GM12878 (cell line): ENCODE measurements at places on chromosomes 13 and 19.

DNA sequence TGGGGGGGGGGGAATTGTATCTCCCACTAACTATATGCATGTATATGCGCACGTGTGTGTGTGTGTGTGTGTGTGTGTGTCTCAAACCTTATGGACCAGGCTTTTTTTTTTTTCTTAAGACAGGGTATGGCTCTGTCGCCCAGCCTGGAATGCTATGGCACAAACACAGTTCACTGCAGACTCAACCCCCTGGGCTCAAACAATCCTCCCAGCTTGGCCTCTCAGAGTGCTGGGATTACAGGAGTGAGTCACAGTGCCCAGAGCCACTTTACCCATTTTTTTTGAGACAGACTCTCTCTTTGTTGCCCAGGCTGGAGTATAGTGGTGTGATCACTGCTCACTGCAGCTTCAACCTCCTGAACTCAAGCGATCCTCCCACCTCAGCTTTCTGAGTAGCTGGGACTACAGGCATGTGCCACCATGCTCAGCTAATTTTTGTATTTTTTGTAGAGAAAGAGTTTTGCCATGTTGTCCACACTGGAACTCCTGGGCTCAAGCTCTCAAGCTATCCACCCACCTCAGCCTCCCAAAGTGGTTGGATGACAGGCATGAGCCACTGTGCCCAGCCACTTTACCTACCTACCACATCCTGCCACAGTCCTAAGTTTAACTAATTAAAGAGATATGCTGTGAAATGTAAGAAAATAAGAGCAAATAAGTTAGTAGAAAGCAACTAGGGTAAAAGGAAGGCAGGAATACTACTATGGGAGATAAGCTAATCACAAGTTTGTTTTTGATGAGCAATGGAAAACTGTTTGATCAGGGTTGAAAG is 2.4 kb downstream of the ZMYM5 start:
- no peak for DNase-seq

DNA sequence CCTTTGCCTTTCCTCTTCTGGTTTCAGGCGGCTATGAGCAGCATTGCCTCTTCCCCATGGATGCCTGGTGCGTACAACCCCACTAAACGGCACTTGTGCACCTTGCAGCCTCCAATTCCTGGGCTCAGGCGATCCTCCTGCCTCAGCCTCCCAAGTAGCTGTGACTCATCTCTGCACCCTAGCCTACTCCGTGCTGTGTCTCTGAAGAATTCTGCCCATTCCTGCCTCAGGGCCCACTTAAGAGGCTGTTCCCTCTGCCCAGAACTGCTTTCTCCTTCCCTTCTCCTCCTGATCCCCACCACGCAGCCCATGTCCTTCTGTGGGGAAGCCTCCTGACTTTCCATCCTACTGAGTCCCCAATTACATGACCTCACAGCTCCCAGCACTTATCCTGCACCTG is 142.2 kb upstream of the ZNF507 start:
- DNase-seq: no peak

DNA sequence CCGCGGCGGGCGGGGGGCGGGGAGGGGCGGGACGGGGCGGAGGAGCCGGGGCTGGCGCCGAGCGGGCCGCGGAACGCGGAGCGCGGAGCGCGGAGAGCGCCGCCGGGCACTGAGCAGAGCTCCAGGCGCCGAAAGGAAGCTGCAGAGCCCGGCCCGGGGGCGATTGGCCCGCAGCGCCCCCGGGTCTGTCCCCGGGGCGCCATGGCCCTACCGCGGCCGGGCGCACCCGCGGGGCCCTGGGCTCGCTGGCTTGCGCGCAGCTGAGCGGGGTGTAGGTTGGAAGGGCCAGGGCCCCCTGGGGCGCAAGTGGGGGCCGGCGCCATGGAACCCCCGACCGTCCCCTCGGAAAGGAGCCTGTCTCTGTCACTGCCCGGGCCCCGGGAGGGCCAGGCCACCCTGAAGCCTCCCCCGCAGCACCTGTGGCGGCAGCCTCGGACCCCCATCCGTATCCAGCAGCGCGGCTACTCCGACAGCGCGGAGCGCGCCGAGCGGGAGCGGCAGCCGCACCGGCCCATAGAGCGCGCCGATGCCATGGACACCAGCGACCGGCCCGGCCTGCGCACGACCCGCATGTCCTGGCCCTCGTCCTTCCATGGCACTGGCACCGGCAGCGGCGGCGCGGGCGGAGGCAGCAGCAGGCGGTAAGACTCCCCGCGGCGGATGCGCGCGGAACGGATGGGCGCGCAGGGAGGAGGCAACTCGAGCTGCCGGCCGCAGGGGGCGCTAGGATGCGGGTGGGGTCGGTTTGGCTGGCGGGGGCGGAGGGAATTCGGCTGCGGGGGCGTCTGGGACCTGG is at the start of gene PDE4A:
PDE4A (plus strand) TSS at position 95 of the 796 bp plus-strand sequence; CDS start at position 322, 227 bp downstream.
- DNase-seq: no peak

- DNase-seq: no peak
Measured at GRCh38 chr13:98559169-98559568, 17.7 kb downstream of the STK24 start.

- no peak for DNase-seq
Measured at GRCh38 chr13:44230736-44231135, 142.9 kb upstream of the SERP2 start.

DNA sequence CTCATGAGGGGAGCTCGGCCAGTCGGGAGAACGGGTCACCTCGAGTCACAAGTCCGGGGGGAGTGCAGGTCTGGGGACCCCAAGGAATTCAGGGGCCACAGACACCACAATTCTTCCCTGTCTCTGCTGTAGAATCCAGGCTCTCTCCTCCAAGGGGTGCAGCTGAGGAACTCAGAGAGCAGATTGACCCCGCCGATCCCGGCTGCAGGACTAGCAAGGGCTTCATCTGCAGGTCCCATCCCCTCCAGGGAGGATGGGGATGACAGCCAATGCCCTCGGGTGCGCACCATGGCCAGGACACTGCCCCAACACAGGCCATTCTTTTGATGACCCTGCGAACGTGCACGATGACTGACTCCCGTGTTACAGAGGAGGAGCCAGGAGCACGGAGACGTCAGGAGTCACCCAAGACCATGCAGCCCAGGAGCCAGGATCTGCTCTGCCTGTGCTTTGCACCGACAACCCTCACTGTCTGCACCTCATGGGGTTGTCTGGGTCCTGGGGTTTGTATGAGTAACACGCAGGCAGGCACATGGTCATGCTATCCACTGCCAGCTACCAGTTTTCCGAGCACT is 48.5 kb upstream of the TUBGCP3 start:
- DNase-seq: no peak

DNA sequence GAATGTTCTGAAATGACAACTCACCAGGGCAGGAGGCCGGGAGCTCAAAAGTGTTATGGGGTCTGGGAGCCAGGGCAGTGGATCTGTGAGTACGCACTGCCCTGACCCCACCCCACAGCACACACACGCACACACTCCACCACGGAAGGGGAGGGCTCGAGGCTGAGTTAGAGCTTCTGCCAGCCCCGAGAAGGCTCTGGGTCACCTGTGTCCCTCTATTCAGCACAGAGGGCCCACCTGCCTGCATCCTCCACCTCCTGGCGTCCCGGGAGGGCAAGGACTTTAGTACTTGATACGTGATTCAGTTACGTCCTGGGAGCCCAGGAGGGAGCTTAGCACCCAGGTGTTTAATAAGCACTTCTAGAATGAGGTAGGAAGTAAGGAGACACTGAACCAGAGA is 190.0 kb upstream of the GPR12 start:
- no peak for DNase-seq

GRCh38 chr19:2767688-2768087 is 15.4 kb downstream of the SGTA start:
- DNase-seq: no peak

- no peak for DNase-seq
Measured at GRCh38 chr13:46551410-46552302, 1.3 kb upstream of the LRCH1 start.

- no peak for DNase-seq
Measured at GRCh38 chr19:47768604-47769003, 9.9 kb upstream of the SELENOW start.

DNA sequence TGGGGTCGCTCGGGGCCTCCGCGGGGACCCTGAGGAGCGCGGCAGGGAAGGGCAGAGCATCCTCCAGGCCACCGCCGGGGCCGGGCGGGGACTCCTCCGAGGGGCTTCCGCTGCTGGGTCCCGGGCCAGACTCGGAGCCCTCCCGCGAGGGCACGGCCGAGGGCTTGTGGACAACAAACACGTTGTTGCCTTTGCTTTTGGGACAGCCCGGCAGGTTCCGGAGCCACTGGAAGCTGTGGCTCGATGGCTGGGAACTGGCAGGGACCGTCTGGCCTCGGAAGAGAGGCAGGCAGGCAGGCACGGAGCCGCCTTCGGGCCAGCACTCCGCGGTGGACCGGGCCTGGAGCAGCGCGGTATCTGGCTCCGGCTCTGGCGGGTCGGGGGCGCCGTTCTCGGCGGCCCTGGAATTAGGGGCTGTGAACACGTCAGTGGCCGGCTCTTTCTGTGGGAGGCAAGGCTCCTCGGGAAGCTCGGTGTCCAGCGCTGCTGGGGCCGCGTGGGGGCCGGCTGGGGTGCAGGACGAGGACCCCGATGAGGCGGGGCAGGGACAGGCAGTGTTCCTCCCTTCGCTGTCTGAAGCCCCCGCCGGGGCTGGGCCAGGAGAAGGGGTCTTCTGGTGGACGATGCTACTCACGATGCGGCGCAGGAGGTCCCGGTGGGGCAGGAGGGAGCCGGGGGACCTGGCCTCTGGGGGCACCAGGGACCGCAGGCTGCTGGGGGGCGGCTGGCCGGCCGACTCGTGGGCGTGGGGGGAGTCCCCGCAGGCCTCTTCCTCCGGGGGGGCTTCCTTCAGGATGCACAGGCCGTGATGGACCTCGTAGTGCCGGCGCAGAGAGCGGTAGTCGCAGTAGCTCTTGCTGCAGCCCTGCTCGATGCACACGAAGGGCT is 27.6 kb downstream of the ZNF541 start:
- DNase-seq: no peak

DNA sequence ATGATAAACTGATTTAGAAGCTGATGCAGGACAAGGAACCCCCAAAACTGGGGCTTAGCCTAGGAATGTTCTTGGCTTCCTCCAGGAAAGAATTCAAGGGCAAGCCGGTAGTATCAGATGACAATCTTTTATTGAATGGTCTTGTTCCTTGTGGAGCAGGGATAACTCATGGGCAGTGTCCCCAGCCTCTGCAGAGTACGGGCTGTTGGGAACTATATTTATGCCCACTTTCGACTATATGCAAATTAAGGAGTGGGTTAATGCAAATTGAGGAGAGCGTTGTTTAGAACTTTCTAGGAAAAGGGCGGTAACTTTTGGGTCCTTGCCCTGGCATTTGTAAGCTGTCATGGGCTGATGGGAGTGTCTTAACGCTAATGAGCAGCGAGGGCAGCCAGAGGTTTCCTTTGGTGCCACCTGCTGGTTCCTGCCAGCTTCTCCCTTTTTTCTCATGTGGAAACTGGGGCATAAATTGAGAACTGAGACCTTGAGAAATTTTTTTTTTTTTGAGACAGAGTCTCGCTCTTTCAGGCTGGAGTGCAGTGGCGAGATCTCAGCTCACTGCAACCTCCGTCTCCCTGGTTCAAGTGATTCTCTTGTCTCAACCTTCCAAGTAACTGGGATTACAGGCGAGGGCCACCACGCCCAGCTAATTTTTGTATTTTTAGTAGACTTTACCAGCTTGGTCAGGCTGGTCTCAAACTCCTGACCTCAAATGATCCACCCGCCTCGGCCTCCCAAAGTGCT is 79.4 kb upstream of the ABCC4 start:
- DNase-seq: peak; percentile 81

GRCh38 chr13:27952876-27953675 is 16.0 kb downstream of the CDX2 start:
- DNase-seq: no peak

GRCh38 chr19:54518844-54519243 is 16.2 kb downstream of the LAIR2 start:
- DNase-seq: peak; percentile 73

DNA sequence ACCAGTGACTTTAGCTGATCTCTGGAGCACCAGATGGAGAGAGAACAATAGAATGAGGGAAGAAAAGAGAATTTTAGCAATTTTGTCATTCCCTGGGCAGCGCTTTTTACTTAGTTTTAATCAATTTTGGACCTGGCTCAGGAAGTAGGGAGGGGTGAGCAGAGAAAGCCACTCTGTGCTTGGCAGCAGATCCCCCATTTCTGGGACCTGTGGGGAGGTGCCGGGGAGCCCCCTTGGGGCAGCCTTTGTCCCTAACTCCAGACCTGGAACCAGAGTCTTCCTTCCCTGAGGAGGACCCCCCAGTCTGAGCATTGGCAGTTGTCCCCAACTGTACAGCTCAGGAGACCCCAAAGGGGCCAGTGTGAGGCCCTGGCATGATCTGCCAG is 10.5 kb downstream of the LYL1 start:
- DNase-seq: no peak

DNA sequence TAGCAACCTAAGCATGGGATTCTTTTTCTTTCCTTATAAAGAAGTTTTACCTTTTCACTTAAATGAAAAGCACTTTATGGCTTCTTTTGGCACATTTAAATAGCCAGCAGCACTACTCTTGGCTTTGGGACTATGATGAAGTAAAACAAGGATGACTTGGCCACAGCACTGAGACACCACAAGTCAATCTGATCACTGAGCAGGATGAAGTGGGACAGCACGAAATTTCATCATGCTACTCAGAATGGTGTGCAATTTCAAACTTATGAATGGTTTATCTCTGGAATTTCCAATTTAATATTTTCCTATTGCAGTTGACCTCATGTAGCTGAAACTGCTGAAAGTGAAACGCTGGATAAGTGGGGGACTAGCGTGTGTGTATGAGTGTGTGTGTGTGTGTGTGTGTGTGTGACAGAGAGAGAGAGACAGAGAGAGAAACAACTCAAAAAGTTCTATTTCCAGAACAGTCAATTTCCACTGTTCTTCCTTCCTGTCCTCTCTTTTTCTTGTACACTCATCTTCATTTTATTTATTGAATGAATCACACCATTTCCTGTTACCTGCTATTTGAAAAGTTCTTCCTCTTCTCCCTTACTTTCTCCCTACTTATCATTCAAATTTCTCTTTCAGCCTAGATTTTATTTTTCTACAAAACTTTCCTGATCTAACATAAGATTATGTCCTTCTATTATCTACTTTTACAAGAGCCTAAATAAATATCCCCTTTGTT is 414.2 kb upstream of the MIR17HG start:
- DNase-seq: no peak

DNA sequence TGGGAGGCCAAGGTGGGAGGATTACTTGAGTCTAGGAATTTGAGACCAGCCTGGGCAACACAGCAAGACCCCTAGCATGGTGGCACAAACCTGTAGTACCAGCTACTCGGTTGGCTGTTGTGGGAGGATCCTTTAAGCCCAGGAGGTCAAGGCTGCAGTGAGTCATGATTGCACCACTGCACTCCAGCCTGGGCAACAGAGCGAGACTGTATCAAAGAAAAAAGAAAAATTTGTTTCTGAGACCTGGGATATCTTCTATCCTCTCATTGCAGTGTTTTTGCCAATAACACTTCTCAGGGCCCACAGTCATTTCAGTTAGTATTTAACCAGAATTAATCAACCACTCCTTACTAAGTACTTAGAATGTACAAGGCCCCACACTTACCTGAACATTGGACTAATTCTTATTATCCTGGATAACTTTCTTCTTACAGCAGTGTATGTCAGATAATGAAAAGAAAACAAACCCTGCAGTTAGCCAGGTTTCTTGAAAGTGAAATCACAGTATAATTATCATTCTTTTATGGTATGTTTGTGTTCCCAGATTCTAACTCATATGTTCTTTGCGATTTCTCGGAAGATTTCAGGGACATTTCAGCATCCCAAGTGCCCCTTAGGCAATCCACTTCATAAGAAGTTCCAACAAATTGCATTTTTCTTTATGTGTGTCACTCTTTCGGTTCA is 75.6 kb upstream of the KLF5 start:
- DNase-seq: no peak

- DNase-seq: no peak
Measured at GRCh38 chr19:2097203-2097885, 629 bp downstream of the IZUMO4 start.

GRCh38 chr13:95207769-95208366 is 93.4 kb downstream of the ABCC4 start:
- no peak for DNase-seq
